ENCODE measurements at places on chromosomes 13 and 19. TPM values are rescaled to one million over a fixed set of nuclear protein-coding genes. Genes with fewer than 3 reads are reported as not detected.

GRCh38 chr19:40394816-40395210 lies 4.8 kb upstream of the HIPK4 start:
- DNase-seq: no peak

- DNase-seq: no peak
Measured at GRCh38 chr19:39840492-39840891, 5.7 kb downstream of the FBL start.

GRCh38 chr13:50386541-50387050 lies 371.4 kb downstream of the KCNRG start:
- no peak for DNase-seq

DNA sequence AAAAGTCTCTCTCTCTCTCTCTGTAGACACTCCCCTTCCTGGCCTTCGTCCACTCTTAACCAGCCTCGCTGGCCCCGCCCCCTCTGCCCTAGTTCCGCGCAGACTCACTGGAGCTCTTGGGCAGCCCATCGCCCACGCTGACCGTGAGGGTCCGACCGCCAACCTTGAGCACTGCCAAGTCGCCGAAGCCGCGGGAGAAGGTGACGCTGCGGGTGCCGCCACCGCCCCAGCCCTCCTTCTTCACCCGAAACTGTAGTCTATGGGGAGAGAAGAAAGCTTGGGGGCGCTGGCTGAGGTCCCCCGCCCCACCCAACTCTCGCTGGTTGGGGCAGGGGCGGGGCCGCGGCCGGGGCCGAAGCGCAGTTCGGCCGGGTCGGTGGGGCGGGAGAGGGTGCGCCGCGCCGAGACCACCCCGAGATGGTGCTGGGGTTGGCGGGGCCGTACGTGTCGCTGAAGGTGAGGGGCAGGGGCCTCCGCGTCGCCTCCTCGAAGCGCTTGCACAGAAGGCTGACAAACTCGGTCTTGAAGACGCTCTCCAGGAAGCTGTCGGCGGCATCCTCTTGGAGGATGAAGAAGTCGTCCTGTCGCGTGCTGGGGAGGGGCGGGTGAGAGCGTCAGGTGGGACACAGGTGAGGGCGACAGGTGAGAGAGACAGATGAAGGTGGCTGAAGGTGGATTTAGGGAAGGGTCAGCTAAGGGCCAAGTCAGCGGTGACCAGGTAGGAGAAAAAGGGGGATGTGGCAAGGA lies 12.6 kb upstream of the ZNF414 start:
- DNase-seq: peak; percentile 93

DNA sequence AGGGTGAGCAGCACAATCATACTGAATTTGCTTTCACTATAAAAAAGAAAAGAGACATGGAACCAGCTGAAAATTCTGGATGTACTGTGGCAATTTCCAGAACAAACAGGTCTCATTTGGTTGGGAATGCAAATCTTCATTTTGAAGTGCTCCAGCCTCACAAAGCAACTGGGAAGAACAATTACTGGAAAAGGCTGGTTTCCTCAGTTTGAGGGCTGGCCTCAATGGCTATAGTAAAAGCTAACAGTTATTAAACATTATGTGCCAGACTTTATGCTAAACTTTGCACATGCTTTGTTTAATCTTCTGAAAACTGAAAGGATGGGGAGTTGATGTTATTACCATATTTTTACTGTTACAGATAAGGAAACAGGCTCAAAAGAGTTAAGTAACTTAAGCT lies 3.0 kb downstream of the OBI1 start:
- no peak for DNase-seq

SYCN gene
- not detected for total RNA-seq

ZNF793 gene
- total RNA-seq: not detected

ATP8B3 gene
- 3.8 TPM for total RNA-seq
